ENCODE measurements at places on chromosomes 3 and 15. TPM values are rescaled to one million over a fixed set of nuclear protein-coding genes. Genes with fewer than 3 reads are reported as not detected.

GABRB3 gene
- 7.0 TPM for polyA plus RNA-seq

TYRO3 gene
- polyA plus RNA-seq, result 175 TPM

- DNase-seq, result no peak
Measured at GRCh38 chr3:55272031-55272645, 215.0 kb downstream of the WNT5A start.

DNA sequence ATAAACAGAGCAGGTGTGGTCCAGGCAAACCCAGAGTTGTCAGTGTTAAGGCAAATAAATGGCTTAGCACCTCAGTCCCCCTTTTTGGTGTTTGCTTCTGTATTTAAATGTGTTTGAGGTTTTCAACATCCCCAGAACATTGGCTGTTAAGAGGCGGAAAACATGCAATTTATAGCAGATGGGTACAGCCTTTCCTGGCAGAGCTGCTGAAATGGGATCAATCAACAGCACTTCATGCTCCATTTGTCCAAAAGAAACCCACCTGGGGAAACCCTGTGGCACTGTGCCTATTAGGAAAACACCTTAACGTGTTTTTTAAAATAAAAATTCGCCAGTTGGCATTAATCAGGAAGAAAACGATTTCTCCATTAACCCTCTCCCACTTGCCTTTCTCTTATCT lies 135.4 kb downstream of the MCTP2 start:
- DNase-seq, result no peak

DNA sequence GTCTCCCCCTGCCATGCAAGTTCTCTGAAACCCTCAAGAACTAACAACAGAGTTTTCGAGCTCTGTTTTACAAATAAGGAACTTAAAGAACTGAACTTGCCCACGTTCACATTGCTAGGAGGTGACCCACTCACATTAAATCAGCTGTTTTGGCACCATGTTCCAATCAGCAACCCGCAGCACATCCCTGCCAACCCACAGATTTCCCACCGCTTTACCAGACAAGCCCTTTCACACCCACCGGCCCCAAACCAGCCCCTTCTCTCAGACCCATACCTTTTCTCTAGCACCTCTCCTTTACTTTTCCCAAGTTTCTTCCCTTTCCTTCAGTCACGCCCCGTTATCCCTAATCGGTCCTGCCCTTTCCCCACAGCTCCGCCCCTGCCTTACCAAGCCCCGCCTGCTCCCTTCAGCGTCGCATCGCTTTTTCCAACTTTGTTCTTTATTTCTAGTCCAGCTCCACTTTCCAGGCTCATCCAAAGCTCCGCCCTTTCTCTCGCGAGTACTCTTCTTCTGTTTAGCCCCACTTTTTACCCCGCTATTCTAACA lies 804 bp upstream of the BRPF1 start:
- no peak for DNase-seq

DNA sequence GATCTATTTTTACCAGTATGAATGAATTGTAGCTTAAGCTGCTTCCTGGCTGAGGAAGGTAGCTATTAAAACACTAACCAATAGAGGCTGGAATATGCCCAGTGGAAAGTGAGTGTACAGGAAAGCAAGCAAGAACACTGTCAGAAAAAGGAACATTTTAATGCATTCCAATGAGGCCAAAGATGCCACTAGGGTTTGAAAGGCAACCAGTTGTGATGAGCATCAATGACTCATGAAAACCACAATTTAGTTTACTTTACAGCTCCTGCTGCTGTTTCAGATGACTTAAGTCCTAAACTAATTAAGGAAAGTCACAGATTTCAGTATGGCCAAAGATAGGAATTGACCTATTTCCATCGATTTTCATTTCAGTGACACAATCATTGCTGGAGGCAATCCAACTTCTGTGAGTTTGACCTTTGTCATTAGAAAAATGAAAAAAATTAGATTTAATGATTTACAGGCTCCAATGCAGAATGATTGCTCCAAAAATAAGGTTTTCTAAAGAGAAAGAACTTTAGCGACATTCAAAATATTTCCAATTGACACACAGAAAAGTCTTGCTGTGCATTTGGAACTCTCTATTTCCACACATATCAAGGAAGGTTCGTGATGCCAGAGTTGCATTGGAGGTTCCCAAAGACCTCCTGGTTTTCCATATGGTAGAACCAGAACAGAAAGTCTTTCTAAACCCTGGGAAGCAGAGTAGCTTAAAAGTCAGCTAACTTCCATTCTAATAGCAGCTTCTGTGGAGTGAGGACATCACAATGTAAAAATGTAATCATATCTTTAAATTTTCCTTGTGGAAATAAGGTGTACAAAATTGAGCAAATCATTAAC lies 103.0 kb downstream of the SUCNR1 start:
- no peak for DNase-seq

- no peak for DNase-seq
Measured at GRCh38 chr15:91891788-91892345, 38.4 kb downstream of the SLCO3A1 start.

- no peak for DNase-seq
Measured at GRCh38 chr3:12405432-12406272, 78.6 kb upstream of the TSEN2 start.

DNA sequence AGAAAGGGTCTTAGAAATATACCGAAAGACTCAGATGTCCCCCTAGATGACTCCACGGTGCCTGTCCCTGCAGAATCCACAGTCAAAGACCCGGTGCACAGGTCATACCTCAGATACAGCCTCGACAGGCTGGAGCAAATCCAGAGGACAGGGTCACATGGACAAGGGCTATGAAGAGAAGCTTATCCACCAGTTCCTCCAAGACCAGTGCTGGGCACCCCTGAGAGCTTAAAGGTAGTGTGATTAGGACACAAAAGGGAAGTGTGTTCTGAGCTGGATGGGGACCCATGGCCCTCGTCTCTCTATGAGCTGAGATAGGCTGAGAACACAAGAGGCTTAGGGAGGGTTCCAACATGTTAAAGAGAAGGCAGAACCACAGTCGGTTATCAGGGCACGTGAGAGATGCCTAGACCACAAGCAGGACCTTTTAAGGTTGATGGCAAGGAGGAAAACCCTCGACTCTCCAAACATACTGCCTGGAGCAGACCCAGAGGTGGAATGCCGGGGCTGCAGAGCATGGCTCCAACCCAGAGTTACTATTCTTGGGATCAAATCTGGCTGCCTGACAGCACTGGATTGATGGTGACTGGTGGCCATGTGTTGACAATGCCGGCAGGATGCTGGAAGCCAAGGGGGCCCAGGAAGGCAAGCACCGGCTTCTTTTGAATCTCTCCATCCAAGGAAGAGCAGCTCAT lies 46.9 kb downstream of the ADCY5 start:
- no peak for DNase-seq
